NCI-H524 treated with DMSO at 0.1 percent for 48 hours (cell line): ENCODE measurements at places on chromosomes 6 and 20.

GRCh38 chr20:56624786-56625681 lies 4.1 kb upstream of the TFAP2C start:
- no peak for DNase-seq

GRCh38 chr6:12228447-12229146 lies 61.6 kb upstream of the EDN1 start:
- DNase-seq, result no peak

DNA sequence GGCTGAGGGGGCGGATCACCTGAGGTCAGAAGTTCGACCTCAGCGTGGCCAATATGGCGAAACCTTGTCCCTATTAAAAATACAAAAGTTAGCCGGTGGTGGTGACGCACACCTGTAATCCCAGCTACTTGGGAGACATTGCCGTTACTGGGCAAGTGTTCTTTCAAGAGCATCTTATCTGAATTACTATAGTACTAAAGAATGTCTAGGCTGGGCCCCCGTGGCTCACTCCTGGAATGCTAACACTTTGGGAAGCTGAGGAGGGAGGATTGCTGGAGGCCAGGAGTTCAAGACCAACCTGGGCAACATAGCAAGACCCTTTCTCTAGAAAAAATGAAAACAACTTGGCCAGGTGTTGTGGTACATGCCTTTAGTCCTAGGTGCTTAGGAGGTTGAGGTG lies 859 bp upstream of the ZFP57 start:
- no peak for DNase-seq

DNA sequence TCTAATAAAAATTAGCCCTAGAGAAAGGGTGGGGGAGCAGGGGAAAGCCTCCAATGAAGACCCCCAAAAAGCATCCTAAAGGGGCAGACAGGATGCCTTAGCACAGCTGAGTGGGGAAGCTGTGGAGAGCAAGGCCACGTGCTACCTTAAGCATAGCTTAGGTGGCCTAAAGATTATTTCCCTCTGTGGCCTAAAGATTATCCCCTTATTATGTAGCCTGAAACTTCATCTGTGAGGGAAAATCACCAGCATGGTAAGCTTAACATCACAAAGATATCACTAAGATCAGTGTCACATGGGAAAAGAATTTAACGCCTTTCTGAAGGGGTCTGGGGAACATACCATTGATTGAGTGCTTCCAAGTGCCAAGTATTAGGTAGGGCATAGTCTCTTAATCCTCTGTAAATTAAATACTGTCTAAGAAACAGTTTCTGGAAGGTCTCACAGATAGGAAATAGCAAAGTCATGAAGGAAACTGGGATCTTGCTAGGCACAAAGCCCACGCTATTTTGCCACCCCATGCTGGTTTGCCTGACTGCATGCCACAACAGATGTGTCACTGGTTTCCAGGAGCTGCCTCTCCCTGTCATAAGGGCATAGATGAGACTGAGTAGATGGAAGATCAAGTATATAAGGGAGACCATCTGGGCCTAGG lies 170.0 kb downstream of the HACE1 start:
- DNase-seq, result peak; percentile 39

DNA sequence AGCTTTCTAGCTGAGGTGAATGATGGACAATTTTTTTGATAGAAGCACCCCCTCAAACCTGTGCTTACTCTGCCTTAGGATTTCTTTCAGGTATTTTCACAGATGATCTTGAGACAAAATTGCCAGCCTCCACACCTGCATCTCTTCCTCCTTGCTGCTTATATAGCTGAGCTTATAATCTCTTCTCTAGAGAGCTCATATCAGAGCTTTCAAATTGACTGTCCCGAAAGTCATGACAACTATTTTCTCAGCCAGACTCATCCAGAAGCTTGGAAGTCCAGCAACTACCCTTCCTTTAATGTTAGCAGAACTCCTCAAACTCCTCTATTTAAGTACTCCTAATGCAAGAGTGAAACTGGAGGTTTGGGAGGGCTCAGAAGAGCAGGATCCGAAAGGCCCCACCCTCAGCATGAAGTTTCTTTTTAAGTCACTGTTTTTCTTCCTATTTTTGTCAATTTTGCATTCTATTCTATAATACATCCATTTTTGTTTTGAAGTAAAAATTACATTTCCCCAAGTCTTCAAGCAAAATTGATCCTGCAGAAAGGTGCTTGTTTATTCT lies 12.7 kb downstream of the CGA start:
- DNase-seq, result no peak

- DNase-seq, result no peak
These were observed 32.7 kb upstream of the MAP7 start for GRCh38 chr6:136582711-136583471.
